ENCODE measurements at places on chromosomes 3 and 15.

- DNase-seq = no peak
Measured at GRCh38 chr15:81784751-81785150, 261.1 kb downstream of the MEX3B start.

- DNase-seq = no peak
Measured at GRCh38 chr3:139585820-139586219, 46.3 kb upstream of the RBP1 start.

GRCh38 chr3:193342551-193342950, 36.0 kb downstream of the ATP13A5 start:
- DNase-seq = no peak

DNA sequence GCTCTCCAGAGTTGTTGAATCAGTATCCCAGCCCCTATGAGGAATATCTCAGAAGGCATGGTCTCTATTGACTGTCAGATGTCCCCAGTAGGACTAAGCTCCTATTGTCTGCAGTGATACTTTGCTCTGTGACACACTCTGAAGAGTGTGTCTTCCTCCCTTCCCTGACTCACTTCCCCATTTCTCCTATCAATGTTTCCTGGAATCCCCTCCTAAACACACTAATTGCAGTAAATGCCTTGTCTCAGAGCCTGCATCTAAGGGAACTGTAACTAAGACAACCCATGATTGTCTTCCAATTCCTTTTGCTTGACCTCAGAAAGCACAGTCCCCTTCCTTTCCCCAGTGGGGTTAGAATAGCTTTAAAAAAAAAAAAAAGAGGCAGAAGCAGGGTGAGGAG, 397.3 kb upstream of the PROK2 start:
- DNase-seq = no peak

- DNase-seq = no peak
Measured at GRCh38 chr15:41553731-41554130, 5.3 kb upstream of the TYRO3 start.

DNA sequence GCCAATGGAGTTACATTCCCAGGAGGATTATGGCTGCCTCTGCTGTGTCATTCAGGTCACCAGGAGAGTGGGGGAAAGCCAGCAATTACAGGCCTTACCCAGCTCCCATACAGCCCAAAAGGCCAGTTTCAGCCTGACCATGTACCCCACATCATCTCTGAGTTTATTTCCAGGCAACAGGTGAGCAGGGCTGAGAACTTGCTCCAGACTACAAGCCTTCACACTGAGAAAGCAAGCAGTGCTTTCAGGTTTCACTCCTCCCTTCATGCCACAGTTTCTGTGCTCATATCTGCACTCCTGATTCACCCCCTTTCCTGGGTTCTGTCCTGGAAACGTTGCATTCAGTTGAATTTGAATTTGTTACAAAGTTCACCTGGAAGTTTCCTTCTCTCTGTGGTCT, 68.1 kb upstream of the ABI3BP start:
- no peak for DNase-seq

DNA sequence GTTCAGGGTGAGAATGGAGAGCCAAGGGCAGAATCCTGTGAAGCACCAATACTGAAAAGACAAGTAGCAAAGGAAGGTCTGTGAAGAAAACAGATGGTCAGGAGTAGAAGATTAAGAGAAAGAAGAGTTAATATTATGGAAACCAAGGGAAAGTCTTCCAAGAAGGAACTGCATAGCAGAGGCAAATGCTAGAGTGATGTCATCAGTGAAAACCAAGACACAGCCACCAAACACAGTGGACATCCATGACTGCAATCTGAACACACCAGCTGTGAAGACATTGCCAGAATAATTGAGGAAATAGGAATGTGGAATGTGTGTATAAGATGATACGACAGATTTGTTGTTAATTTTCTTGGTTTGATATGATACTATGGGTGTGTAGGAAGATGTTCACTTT, 26.8 kb upstream of the ZBTB38 start:
- DNase-seq = no peak

DNA sequence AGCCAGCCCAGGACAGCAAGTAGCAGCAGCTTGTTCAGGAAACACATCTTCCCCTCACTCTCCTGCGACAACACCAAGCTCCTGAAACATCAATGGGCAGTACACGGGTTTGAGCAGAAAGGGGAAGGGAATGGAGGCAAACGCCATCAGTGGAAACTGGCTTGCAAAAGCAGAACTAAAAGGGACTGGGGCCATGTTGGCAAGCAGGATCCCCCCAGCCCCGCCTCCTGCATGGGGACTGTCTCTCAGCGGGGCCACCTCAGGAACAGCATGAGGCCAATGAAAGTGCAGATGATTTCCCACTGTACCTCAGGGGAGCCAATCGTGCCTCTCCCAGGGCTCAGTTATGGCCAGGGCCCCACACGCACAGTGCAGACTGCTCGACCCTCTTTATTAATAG, 6.8 kb downstream of the CDAN1 start:
- no peak for DNase-seq

GRCh38 chr3:31227131-31227562, 305.6 kb upstream of the STT3B start:
- DNase-seq = no peak

GRCh38 chr3:14047841-14048240, 76.8 kb downstream of the CHCHD4 start:
- DNase-seq = no peak

DNA sequence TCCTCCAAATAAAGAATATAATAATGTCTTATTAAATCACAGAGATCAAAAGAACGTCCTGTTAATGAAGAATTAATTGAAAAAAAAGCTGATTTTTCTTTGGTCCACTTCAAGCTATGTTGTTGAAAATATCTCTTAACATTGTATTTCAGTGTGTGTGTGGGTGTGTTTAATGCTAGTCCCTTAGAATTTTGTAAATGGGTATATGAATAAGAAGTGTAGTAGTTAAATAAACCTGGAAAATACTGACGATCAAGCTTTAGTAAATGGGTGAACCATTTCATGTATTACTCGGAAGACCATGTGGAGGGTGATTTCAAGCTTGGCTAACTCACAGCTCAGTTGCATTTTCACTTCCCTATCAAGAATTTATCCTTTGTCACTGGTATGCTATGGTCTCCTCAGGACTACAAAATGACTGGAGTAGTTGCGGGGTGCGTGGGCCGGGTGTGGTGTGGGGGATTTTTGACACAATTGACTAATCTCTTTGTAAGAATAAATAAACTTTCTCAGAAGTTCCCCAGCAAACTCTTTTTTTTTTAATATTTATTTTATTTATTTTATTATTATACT, 586.4 kb downstream of the GRM7 start:
- DNase-seq = no peak

DNA sequence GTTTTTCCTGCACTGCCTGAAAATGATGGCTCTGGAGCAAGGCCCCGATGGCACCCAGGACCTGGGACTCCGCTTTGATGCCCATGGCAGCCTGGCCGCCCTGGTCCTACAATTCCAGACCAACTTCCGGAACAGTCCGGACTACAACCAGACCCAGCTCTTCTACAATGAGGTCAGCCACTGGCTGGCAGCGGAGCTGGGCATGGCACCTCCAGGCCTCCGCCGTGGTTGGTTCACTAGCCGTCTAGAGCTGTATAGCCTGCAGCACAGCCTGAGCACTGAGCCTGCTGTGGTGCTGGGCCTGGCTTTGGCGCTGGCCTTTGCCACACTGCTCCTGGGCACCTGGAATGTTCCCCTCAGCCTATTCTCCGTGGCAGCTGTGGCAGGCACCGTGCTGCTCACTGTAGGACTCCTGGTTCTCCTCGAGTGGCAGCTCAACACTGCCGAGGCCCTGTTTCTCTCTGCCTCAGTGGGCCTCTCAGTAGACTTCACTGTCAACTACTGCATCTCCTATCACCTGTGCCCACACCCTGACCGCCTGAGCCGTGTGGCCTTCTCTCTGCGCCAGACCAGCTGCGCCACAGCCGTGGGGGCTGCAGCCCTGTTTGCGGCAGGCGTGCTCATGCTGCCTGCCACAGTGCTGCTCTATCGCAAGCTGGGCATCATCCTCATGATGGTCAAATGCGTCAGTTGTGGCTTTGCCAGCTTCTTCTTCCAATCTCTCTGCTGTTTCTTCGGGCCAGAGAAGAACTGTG, 10.9 kb downstream of the DISP2 start:
- no peak for DNase-seq

DNA sequence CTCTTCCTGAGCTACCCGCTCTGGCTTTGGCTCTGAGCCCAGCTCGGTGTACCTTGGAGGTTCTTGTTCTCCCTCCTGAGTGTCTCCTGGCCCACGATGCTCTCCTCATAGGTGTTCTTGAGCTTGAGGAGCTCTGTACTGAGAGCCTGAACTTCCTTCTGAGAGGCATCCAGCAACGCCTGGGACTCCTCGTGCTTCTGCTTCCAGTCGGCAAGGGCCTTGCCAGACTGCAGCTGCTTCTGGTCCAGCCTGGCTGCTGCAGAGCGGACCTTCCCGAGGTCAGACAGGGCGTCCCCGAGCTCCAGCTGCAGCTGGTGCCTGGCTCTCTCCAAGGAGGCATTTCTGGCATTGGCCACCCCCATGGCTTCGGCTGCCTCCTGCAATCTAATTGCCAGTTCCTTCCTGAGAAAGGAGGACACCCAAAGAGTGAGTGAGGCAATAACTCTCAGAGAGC, 99.8 kb downstream of the MYH15 start:
- DNase-seq = no peak

DNA sequence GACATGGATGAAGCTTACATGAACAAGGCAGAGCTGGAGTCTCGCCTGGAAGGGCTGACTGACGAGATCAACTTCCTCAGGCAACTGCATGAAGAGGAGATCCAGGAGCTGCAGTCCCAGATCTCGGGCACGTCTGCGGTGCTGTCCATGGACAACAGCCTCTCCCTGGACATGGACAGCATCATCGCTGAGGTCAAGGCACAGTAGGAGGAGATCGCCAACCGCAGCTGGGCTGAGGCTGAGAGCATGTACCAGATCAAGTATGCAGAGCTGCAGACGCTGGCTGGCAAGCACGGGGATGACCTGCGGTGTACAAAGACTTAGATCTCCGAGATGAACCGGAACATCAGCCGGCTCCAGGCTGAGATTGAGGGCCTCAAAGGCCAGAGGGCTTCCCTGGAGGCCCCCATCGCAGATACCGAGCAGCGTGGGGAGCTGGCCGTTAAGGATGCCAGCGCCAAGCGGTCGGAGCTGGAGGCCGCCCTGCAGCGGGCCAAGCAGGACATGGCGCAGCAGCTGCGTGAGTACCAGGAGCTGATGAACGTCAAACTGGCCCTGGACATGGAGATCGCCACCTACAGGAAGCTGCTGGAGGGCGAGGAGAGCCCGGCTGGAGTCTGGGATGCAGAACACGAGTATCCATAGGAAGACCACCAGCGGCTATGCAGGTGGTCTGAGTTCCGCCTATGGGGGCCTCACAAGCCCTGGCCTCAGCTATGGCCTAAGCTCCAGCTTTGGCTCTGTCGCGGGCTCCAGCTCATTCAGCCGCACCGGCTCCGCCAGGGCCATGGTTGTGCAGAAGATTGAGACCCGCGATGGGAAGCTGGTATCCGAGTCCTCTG, 77.6 kb downstream of the CLDN11 start:
- no peak for DNase-seq

GRCh38 chr3:19539518-19540392, 391.4 kb downstream of the KCNH8 start:
- DNase-seq = no peak

GRCh38 chr15:79221696-79222095, 60.8 kb upstream of the ANKRD34C start:
- no peak for DNase-seq

- DNase-seq = peak; percentile 24
Measured at GRCh38 chr3:183178833-183179549, 16.5 kb upstream of the LAMP3 start.

DNA sequence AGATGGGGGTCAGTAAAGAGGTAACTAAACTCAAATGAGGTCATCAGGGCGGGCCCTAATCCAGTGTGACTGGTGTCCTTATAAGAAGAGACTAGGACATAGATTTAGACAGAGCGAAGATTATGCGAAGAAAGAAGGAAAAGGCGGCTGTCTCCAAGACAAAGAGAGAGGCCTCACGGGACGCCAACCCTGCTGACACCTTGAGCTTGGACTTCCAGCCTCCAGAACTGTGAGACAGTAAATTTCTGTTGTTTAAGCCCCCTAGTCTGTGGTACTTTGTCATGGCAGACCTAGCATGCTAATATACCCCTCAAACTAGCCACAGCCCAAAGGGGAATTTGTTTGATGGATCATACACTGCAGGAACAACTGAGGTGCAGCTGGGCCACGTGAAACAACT, 183.0 kb downstream of the ABHD5 start:
- no peak for DNase-seq

GRCh38 chr15:83973816-83974215, 261.8 kb upstream of the GOLGA6L4 start:
- peak; percentile 12 for DNase-seq

DNA sequence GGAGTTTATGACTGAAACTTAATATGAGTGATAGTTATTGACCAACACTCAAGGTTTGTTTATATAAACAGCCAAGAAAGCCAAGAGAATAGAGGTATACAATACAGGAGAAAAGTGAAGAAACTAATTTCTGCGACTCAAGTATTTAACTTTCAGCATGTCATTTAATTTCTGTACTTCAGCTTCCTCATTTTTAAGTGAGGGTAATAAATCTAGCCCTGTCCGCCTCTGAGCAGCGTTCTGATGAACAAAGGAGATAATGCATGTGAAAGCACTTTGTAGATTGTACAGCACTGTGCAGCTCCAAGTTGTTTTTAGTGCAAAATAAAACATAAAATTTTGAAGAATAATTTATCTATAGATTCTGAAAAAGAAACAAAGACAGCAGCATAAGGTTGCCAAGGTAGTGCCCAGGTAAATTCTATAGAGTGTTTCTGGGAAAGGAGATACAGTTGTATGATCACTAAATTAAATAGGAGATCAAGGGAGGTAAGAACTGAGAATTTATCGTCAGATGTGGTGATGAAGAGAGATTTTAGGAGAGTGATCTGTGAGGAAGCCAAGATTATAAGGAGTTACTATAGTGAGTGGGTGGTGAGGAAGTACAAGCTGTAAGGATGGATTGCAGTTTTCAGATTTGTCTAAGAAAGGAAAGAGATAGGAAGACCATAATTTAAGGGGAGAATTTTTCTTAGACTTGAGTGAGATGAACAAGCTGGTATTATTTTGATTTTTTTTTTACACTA, 71.3 kb downstream of the RASA2 start:
- DNase-seq = peak; percentile 59

DNA sequence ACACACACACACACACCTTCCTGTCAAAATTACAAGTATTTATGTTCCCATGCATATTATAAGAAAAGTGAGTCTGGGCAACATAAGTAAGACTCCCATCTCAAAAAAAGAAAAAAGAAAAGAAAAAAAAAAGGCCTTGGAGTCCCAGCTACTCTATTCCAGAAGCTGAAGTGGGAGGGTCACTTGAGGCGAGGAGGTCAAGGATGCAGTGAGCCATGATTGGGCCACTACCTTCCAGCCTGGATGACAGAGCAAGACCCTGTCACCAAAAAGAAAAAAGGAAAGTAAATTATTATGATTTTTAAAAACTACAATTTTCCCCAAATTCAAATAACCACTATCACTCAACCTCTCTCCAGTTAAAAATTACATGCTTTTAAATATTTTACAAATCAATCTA, 113.1 kb downstream of the STAG1 start:
- DNase-seq = no peak

- no peak for DNase-seq
Measured at GRCh38 chr3:14563946-14564539, 23.9 kb upstream of the GRIP2 start.
